ENCODE measurements at places on chromosomes 6 and 20.

DNA sequence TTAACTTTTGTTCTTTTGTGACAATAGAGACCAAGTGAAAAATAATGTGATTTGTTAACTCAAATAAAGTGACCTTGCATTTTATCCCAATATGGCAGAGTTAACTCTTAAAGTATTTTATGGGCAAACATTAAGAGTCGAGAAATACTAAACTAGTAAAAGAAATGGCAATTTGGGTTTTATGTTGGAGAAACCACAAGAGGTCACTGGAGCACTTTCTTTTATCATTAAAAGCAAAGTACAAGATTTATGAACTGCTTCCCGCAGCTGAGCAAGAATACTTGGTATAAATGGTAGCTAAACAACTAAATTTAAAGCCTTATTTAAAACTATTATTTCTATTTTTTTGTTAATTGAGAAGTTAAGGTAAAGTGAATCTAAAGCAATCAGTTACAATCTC is 33.5 kb upstream of the MCM9 start:
- DNase-seq: no peak

GRCh38 chr6:83914953-83915352 is 55.5 kb downstream of the CYB5R4 start:
- DNase-seq: no peak

DNA sequence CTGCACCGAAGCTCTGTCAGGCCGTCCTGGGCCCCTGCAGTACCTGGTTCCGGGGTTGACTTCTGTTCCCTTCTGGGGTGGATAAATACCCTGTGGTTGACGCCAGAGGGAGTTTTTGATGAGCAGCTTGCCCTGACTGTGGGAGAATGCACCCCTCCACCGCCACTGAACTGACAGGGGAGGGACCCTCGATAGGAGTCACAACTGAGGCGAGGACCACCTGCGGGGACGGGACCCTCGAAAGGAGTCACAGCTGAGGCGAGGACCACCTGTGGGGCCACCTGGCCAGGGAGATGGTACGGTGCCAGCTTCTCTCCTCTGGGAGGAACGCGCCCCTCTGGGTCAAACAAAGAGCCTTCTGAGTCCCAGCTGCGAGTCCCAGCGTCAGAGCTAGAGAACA is 100.1 kb upstream of the FRMD1 start:
- DNase-seq: no peak

GRCh38 chr20:42611889-42612837 is 577.5 kb downstream of the PTPRT start:
- no peak for DNase-seq

- DNase-seq: no peak
These were observed 22.3 kb upstream of the UNC93A start for GRCh38 chr6:167268683-167269280.

DNA sequence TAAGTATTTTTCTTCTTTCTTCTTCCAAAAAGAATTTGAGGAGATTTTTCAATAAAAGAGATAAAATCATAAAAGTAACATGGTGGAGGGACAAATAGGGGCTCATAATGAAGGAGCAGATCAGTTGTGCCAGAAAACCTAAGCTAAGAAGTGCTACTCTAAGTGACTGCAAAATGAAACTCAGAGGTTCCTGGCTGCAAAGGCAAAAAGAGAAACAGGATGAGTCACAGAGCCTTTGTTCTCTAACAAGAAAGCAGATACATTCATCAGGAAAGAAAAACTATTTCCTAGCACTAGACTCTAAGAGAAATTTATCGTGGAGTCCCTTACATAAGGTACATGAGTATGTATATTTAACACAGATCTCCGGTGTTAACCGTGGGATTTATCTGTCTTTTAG is 49.8 kb downstream of the TSHZ2 start:
- DNase-seq: no peak

DNA sequence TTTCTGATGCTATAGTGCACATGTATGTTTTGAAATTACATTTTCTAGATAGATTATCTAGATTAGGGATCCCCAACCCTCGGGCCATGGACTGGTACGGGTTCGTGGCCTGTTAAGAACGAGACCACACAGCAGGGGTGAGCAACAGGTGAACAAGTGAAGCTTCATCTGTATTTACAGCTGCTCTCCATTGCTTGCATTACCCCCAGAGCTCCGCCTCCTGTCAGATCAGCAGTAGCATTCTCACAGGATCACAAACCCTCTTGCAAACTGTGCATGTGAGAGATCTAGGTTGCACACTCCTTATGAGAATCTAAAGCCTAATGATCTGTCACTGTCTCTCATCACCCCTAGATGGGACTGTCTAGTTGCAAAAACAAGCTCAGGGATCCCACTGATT is 10.4 kb downstream of the CEP57L1 start:
- no peak for DNase-seq
